Small intestine (tissue), 16 donors: ENCODE measurements at places on chromosomes 3 and 15. TPM values are rescaled to one million over a fixed set of nuclear protein-coding genes. Genes with fewer than 3 reads are reported as not detected.

The SLC9C1 gene
- 0.18 TPM for polyA plus RNA-seq

The COL8A1 gene
- 0.22 TPM for polyA plus RNA-seq

The PRICKLE2 gene
- 0.54 TPM for polyA plus RNA-seq

The SLC26A6 gene
- polyA plus RNA-seq, result 14.3 TPM

The RARB gene
- polyA plus RNA-seq, result 1.3 TPM

The IMPG2 gene
- polyA plus RNA-seq, result 0.04 TPM

The WDR93 gene
- 0.09 TPM for polyA plus RNA-seq

The TRAT1 gene
- polyA plus RNA-seq, result 0.48 TPM

The B3GALNT1 gene
- not detected for polyA plus RNA-seq

The ASB14 gene
- not detected for polyA plus RNA-seq

The ZXDC gene
- polyA plus RNA-seq, result 10.0 TPM

The POLG gene
- polyA plus RNA-seq, result 37.3 TPM

GRCh38 chr3:147368151-147368550 is 38.2 kb downstream of the ZIC4 start:
- H3K27ac ChIP-seq, result no peak overlapping the region
- no peak for DNase-seq
- H3K27me3 ChIP-seq, result peaks cover 4% of the 10 kb centered on the region
- H3K4me1 ChIP-seq, result no peaks in the 10 kb centered on the region

DNA sequence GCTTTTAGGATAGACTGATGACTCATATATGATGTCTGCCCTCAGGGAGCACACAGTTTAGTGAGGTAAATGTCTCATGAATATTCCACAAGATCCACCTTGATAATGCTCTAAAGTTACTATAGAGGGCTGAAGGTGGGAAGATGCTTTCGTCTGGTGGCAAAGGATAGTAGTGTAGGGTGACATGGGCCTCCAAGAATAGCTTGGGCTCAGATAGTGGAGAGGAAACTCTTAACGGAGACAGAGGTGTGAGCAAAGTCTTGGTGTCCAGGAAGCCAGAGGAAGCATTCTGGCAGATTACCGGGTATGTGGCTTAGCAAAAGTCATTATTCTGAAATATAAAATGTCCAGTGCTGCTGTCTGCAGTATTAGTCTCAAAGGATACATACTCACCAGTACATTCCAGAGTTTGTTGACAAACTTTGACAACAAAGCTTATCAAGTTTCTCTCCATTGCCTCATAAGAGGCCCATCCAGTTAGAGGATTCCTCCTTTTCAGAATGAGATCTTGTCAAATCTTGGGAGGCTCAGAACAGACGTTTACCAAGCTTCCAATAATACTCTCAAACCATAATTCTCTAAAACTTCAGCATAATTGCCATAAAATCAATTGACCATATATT is 316.7 kb downstream of the LPP start:
- DNase-seq, result no peak
- H3K4me1 ChIP-seq, result no peaks in the 10 kb centered on the region
- no peaks in the 10 kb centered on the region for H3K27me3 ChIP-seq
- peaks cover 2% of the 10 kb centered on the region for H3K36me3 ChIP-seq
- H3K4me3 ChIP-seq, result no peak overlapping the region

DNA sequence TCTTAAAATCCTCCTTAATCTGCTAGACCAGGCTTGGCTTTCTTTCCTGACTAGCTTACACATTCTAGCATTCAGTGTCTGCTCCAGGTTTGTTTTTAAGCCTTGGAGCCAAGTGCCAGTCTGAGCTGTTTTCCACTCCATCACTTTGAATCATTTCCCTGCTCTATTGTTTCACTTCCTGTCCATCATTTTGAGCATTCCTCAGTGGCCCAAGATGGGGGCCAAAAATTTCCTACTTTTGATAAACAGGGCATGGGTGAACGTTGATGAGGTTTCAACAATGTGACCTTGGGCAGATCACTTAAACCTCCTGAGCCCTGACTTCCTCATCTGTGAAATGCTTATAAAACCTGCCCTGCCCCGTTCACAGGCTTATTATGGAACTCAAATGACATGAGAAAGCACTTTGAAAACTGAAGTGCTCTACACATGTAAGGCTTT is 4.4 kb downstream of the CYP19A1 start:
- no peak for DNase-seq
- peaks cover 3% of the 10 kb centered on the region for H3K27me3 ChIP-seq
- H3K27ac ChIP-seq, result no peak overlapping the region

GRCh38 chr15:41150279-41150678 is 34.2 kb upstream of the INO80 start:
- DNase-seq, result no peak
- no peak overlapping the region for H3K27ac ChIP-seq
- H3K4me1 ChIP-seq, result no peaks in the 10 kb centered on the region
- H3K36me3 ChIP-seq, result no peaks in the 10 kb centered on the region
- no peaks in the 10 kb centered on the region for H3K27me3 ChIP-seq

DNA sequence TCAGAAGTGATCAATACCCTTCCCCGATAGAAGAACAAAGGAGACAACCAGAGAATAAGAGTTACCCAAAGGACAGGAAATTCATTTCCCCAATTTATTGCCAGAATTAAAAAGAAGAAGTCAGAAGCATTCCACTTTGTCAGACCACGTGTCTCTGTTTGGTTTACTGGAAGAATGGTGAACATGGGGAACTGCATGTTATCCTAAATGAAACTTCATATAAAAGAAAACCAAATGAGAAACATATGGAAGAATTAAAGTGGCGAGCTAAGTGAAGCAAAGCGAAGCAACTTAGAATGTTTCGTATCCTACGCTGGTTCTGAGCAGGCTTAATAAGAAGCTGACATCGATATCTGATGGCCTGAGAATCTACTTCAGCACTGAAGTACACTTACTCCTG is 190.7 kb downstream of the MAGI1 start:
- H3K36me3 ChIP-seq, result no peaks in the 10 kb centered on the region
- H3K27ac ChIP-seq, result no peak overlapping the region

GRCh38 chr15:93583968-93584367 is 495.0 kb upstream of the RGMA start:
- H3K27ac ChIP-seq, result no peak overlapping the region
- no peaks in the 10 kb centered on the region for H3K36me3 ChIP-seq
- H3K27me3 ChIP-seq, result no peaks in the 10 kb centered on the region
- H3K4me3 ChIP-seq, result no peak overlapping the region
- H3K4me1 ChIP-seq, result no peaks in the 10 kb centered on the region

DNA sequence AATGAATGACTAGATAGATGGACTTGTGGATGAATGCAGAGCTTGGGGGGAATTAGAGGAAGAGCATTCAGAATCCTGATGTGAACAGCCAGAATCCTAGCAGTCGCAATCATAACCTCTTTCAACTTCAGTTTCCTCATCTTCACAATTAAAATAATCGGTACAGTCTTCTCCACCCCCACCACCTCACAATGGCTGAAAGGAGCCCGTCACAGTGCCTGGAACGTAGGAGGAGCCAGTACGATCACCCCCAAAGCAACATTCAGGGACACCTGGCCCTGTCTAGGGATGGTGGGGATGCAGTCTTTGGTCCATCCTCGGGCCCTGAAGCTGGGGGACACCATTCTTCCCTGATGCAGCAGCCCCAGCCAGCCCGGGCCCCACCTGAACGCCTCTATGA is 80.4 kb upstream of the RPL32 start:
- DNase-seq, result no peak
- H3K36me3 ChIP-seq, result peaks cover 4% of the 10 kb centered on the region
- H3K4me3 ChIP-seq, result no peak overlapping the region
- H3K27ac ChIP-seq, result no peak overlapping the region
- H3K4me1 ChIP-seq, result no peaks in the 10 kb centered on the region

- H3K27ac ChIP-seq, result no peak overlapping the region
- H3K4me1 ChIP-seq, result no peaks in the 10 kb centered on the region
- H3K27me3 ChIP-seq, result no peaks in the 10 kb centered on the region
- no peak for DNase-seq
- no peak overlapping the region for H3K4me3 ChIP-seq
- H3K36me3 ChIP-seq, result no peaks in the 10 kb centered on the region
Measured at GRCh38 chr3:64082411-64082810, 59.1 kb upstream of the PSMD6 start.

DNA sequence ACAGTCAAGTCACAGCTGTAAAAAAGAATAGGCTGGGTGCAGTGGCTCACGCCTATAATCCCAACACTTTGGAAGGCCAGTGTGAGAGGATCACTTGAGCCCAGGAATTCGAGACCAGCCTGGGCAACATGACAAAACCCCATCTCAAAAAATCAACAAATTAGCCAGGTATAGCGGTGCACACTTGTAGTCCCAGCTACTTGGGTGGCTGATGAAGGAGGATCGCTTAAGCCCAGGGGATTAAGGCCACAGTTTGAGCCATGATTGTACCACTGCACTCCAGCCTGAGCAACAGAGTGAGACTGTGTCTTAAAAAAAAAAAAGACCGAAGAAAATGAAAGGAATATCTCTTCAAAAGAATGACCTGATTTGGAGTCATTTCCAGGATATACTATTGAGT is 6.6 kb downstream of the HERC1 start:
- no peaks in the 10 kb centered on the region for H3K36me3 ChIP-seq
- H3K4me1 ChIP-seq, result no peaks in the 10 kb centered on the region
- no peak overlapping the region for H3K27ac ChIP-seq
- no peaks in the 10 kb centered on the region for H3K27me3 ChIP-seq

GRCh38 chr3:49903451-49904424 is at the start of gene MST1R:
Gene MST1R, minus strand, starts transcription at chr3:49903873. Its CDS starts 264 bp downstream, at chr3:49903609.
- H3K27me3 ChIP-seq, result no peaks in the 10 kb centered on the region
- DNase-seq, result peak; percentile 98
- H3K36me3 ChIP-seq, result peaks cover 39% of the 10 kb centered on the region
- H3K27ac ChIP-seq, result peak within 1 kb of the TSS; percentile 74

DNA sequence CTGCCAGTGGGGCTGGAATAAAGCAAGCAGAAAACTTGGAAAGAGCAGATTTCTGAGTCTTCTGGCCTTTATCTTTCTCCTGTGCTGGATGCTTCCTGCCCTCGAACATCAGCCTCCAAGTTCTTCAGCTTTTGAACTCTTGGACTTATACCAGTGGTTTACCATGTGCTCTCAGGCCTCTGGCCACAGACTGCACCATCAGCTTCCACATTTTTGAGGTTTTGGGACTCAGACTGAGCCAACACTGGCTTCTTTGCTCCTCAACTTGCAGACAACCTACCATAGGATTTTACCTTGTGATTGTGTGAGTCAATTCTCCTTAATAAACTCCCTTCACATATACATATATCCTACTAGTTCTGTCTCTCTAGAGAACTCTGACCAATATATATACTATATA is 706.6 kb downstream of the NR2F2 start:
- no peaks in the 10 kb centered on the region for H3K4me1 ChIP-seq
- no peaks in the 10 kb centered on the region for H3K36me3 ChIP-seq
- H3K4me3 ChIP-seq, result no peak overlapping the region
- H3K27me3 ChIP-seq, result no peaks in the 10 kb centered on the region
- H3K27ac ChIP-seq, result no peak overlapping the region

- H3K4me1 ChIP-seq, result no peaks in the 10 kb centered on the region
- H3K27ac ChIP-seq, result no peak overlapping the region
- H3K27me3 ChIP-seq, result no peaks in the 10 kb centered on the region
- H3K36me3 ChIP-seq, result peaks cover 40% of the 10 kb centered on the region
- no peak overlapping the region for H3K4me3 ChIP-seq
Measured at GRCh38 chr15:55853134-55853533, 110.2 kb upstream of the PRTG start.

DNA sequence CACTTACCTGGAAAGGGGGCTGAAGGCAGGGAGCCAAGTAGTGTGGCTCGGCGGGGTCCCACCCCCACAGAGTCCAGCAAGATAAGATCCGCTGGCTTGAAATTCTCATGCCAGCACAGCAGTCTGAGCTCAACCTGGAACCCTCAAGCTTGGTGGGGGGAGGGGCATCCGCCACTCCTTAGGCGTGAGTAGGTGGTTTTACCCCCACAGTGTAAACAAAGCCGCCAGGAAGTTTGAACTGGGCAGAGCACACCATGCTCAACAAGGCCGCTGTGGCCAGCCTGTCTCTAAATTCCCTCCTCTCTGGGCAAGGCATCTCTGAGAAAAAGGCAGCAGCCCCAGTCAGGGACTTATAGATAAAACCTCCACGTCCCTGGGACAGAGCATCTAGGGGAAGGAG is 156.3 kb downstream of the KBTBD8 start:
- DNase-seq, result no peak
- no peak overlapping the region for H3K27ac ChIP-seq
- H3K27me3 ChIP-seq, result no peaks in the 10 kb centered on the region
- H3K4me1 ChIP-seq, result no peaks in the 10 kb centered on the region
- H3K4me3 ChIP-seq, result no peak overlapping the region
- no peaks in the 10 kb centered on the region for H3K36me3 ChIP-seq

GRCh38 chr15:59950603-59951388 is 53.3 kb upstream of the FOXB1 start:
- no peaks in the 10 kb centered on the region for H3K27me3 ChIP-seq
- H3K27ac ChIP-seq, result no peak overlapping the region
- no peak overlapping the region for H3K4me3 ChIP-seq
- no peak for DNase-seq
- no peaks in the 10 kb centered on the region for H3K4me1 ChIP-seq

GRCh38 chr3:67551361-67552016 is 102.9 kb downstream of the SUCLG2 start:
- no peak for DNase-seq
- no peak overlapping the region for H3K4me3 ChIP-seq
- H3K36me3 ChIP-seq, result peaks cover 6% of the 10 kb centered on the region

- no peak overlapping the region for H3K27ac ChIP-seq
- no peaks in the 10 kb centered on the region for H3K4me1 ChIP-seq
- no peak overlapping the region for H3K4me3 ChIP-seq
- no peak for DNase-seq
- H3K27me3 ChIP-seq, result no peaks in the 10 kb centered on the region
Measured at GRCh38 chr3:150985711-150986110, 13.2 kb upstream of the CLRN1 start.

GRCh38 chr3:33211444-33211843 is 7.2 kb downstream of the SUSD5 start:
- DNase-seq, result no peak
- no peak overlapping the region for H3K27ac ChIP-seq
- no peaks in the 10 kb centered on the region for H3K27me3 ChIP-seq
- H3K36me3 ChIP-seq, result no peaks in the 10 kb centered on the region
- no peak overlapping the region for H3K4me3 ChIP-seq
- no peaks in the 10 kb centered on the region for H3K4me1 ChIP-seq

- H3K27me3 ChIP-seq, result no peaks in the 10 kb centered on the region
- no peaks in the 10 kb centered on the region for H3K4me1 ChIP-seq
- no peaks in the 10 kb centered on the region for H3K36me3 ChIP-seq
- H3K4me3 ChIP-seq, result no peak overlapping the region
- DNase-seq, result no peak
- no peak overlapping the region for H3K27ac ChIP-seq
Measured at GRCh38 chr3:176352716-176353334, 844.5 kb downstream of the TBL1XR1 start.

- H3K27me3 ChIP-seq, result no peaks in the 10 kb centered on the region
- H3K36me3 ChIP-seq, result peaks cover 2% of the 10 kb centered on the region
- DNase-seq, result no peak
Measured at GRCh38 chr15:42868683-42869082, 51.9 kb downstream of the TTBK2 start.

DNA sequence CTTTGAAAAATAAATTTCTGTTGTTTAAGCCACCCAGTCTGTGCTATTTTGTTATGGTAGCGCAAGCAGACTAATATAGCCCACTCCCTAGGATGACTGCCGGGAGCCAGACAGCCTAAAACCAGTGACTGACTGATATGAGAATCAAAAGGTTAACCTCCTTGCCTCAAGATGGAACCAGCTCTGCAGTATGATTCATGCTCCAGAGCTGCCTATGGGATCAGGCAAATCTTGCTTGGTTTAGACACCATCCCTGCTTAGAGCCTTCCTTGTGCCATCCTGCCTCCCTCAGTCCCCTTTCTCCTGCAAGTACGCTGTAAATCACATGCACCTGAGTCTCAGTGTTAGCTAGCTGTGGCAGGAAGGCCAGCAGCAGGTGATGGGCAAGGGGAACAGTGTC is 39.3 kb downstream of the TRANK1 start:
- DNase-seq, result no peak
- H3K36me3 ChIP-seq, result peaks cover 3% of the 10 kb centered on the region
- peaks cover 8% of the 10 kb centered on the region for H3K4me1 ChIP-seq
- H3K27me3 ChIP-seq, result no peaks in the 10 kb centered on the region
- no peak overlapping the region for H3K27ac ChIP-seq
- no peak overlapping the region for H3K4me3 ChIP-seq
